ENCODE measurements at places on chromosomes 13 and 19. TPM values are rescaled to one million over a fixed set of nuclear protein-coding genes. Genes with fewer than 3 reads are reported as not detected.

- DNase-seq = no peak
Observed at GRCh38 chr19:52398081-52398441, 412 bp downstream of the ZNF528 start.

- DNase-seq = no peak
Observed at GRCh38 chr19:41328157-41328841, 18.3 kb downstream of the CCDC97 start.

C19orf85 gene
- not detected for total RNA-seq

LSR gene
- total RNA-seq = 85.7 TPM

GRCh38 chr13:98433654-98434053, 143.3 kb downstream of the STK24 start:
- no peak for DNase-seq

BEST2 gene
- total RNA-seq = 58.3 TPM

GRCh38 chr19:45657520-45658167, 10.4 kb upstream of the GIPR start:
- no peak for DNase-seq

KLK6 gene
- total RNA-seq = 0.27 TPM

Data from lower leg skin (tissue), 4 donors.